ENCODE measurements at places on chromosomes 7 and 10.
A peak's percentile ranks its signal among the peaks of the same experiment; 100 is the strongest.

DNA sequence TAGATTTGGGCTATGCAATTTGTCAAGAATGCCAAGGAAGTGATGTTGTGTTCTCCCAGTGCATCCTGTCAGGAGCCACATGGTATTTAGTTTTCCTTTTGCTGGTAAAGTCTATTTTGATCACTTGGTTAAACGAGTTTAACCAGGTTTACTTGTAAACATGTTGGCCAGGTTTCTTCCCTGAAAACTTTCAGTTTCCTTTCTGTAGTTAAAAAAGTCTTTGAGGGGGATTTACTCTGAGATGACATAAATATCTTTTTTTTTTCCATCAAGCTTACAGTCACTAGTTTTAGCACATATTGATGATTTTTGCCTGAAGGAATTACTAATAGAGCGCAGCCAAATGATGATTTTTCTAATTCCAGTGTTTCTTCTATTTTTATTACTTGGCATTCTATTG lies 320.5 kb downstream of the PHF14 start:
- no peak for DNase-seq

DNA sequence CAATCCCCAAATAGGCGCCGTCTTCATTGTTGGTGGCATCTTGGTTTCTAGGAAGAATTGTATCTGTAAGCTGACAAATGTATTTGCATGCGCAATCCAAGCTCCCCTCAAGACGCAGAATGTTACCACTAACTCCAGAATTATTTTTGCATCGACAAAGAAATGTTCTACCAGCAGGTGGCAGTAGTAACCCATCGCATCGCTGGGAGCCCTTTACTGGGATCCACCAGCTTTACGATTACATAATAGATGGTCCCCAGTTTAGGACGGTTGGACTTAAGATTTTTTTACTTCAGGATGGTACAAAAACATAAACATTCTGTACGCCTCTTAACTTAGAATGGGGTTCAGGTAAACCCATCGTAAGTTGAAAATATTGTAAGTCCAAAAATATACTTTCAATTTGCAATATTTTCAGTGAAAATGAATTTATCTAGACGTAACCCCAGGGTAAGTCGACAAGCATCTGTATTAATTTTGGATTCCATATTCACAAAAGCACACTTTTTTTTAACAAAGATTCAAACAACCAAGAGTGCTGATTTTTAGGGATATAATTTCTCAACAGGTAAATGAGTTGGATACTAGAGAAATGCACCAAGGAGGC lies 114.0 kb upstream of the COBL start:
- DNase-seq: peak; percentile 65

DNA sequence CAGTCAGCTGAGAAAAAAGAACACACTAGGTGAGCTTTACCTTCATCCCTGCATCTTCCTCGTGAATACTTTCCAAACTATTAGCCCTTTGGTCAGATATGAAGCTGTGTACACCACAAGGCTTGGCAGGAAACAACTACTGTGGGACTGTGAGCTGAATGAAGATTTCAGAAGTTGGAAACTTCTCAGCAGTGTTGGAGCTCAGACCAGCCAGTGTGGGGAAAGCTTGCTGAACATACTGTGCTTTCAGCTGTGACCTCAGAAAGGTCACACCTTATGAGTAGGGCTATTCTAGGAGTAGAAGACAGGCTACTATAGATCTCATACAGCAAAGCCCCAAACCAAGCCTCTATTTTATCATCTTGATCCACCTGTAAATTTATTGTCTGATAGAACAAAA lies 123.6 kb downstream of the EXOC4 start:
- DNase-seq: no peak

DNA sequence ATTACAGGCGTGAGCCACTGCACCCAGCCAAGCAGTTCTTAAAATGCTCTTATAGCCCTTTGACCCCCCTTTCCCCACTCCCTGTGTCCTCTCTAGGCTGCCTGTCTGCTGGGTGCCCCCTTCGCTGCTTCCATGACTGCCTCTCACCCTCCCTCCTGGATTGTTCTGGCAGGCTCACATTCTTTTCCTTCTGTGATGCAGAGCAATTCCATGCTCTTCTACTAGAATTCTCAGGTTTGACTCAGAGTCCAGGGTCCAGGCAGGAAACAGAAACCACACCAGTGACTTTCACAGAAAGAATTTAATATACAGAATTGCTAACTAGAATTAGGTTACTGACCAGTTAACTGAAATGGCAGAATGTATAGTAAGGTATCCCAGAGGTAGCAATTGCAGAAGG lies 244.8 kb downstream of the BAMBI start:
- DNase-seq: no peak

DNA sequence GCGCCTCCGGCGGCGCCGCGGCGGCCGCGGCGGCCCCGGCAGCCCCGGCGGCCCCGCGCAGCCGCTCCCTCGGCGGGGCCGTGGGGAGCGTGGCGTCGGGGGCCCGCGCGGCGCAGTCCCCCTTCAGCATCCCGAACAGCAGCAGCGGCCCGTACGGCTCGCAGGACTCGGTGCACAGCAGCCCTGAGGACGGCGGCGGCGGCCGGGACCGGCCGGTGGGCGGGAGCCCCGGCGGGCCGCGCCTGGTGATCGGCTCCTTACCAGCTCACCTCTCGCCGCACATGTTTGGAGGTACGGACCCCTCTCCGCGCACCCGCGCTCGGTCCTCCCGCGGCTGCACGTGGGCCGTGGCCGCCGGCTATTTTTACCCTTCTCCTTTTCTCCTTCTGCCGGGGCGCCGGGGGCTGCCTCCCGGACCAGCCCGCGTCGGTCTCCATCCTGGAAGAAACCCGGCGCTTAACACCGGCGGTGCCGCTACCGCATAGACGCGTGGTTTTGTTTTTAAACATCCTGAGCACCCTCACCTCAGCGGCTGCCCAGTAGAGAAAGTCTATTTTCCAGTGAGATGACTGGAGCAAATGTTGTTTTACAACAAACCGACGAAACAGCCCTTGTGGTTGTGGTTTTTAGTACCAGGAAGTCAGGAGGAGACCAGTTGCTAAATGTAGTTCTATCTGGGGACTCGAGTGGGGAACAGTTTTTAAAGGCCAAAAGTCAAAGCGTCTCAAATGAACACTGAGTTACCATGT lies 1.3 kb downstream of the ZNRF2 start:
- peak; percentile 11 for DNase-seq

GRCh38 chr7:101959829-101960228 lies 142.4 kb downstream of the CUX1 start:
- DNase-seq: no peak

GRCh38 chr7:110675383-110676103 lies 415.4 kb upstream of the LRRN3 start:
- DNase-seq: no peak

- no peak for DNase-seq
Observed at GRCh38 chr7:117230276-117231046, 92.4 kb downstream of the WNT2 start.

GRCh38 chr10:67668448-67668847 lies 27.5 kb downstream of the CTNNA3 start:
- no peak for DNase-seq

- DNase-seq: no peak
Observed at GRCh38 chr10:124906551-124907001, 35.3 kb upstream of the ZRANB1 start.

DNA sequence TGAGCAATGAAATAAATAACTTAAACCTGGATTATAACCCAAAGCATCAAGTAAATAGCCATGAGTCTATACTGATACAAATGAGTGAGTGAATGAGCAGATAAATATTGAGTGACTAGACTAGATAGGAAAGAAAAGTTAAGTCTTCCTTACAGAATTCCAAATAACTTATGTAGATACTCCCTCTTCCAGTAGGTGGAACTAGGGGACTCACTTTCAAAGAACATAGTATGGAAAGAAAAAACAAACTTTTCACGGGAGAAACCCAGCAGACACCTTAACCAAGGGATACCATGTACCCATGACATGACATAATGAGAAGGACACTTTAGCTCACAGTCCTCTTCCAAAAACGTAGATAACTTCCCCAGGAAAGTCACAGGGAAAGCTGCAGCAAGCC lies 32.2 kb downstream of the CSGALNACT2 start:
- no peak for DNase-seq

GRCh38 chr10:78459639-78460037 lies 426.0 kb downstream of the RPS24 start:
- no peak for DNase-seq

GRCh38 chr7:84226759-84227158 lies 32.2 kb upstream of the SEMA3A start:
- no peak for DNase-seq

- peak; percentile 26 for DNase-seq
Observed at GRCh38 chr7:132251327-132251659, 325.0 kb downstream of the PLXNA4 start.

DNA sequence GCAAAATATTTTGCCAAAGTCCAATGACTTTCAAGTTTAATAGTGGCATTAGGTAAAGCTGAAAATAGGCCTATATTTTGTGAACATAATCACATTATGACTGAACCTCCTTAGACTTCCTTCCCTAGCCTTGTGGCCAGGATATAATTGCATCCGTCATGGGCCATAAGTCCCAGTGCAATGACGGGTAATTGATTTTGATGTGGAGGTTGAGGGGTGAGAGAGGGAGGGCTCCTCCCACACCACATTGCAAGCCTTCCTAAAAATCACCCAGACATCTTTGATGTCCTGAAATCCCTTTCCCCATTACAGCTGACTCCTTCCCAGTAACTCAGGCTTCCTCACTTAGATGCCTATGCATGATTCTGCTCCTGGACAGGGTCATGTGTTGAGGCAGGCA lies 25.6 kb downstream of the TAS2R41 start:
- no peak for DNase-seq

DNA sequence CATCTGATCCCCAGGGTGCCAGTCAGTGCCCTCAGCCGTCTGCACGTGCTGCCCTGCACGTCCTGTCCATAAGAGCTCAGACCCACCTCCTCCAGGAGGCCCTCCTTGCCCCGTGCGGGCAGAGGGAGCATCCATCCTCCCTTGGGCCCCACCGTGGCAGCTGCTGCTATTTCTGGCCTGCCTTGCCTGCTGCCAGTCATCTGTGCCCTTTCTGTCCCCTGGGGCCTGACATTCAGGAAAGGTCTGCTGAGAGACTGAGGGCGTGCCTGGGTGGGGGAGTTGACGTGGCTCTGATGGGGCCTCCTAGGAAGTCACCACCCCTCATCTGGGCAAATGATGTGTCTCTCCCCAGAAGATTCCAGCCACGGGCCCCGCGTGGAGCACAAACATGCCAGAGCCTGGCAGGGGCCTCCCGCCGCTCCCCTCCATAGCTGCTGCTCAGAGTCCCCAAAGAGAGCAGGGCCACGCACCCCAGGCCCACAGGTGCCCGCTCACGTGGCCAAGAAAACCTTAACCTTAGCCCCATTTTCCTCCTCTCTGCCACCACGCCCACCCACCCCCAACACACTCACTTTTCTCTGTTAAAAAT lies 21.8 kb downstream of the DPYSL4 start:
- no peak for DNase-seq

GRCh38 chr7:15921576-15921975 lies 235.1 kb upstream of the MEOX2 start:
- DNase-seq: no peak

GRCh38 chr7:18289788-18290187 lies 205.8 kb upstream of the HDAC9 start:
- DNase-seq: no peak

DNA sequence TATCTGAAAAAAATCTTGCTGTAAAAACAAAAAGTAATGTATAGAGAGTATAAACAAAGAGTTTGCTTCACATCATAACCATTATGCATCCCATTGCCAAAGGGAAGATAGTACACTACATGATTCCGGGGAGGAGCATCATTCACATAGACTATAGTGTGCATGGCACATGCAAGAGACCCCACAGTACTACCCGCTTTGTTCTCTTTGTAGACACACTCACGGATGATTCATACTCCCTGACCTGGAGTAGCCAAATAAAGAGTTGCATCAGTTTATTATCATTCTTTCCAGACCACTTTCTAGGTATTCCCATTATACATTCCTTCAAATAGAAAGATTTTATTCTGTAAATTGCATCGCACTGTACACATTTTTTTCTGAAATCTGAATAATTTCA lies 356.9 kb downstream of the PCDH15 start:
- DNase-seq: no peak

GRCh38 chr10:100516847-100517246 lies 2.8 kb downstream of the SEC31B start:
- DNase-seq: no peak

- DNase-seq: no peak
Observed at GRCh38 chr10:122303271-122304053, 32.4 kb downstream of the BTBD16 start.

DNA sequence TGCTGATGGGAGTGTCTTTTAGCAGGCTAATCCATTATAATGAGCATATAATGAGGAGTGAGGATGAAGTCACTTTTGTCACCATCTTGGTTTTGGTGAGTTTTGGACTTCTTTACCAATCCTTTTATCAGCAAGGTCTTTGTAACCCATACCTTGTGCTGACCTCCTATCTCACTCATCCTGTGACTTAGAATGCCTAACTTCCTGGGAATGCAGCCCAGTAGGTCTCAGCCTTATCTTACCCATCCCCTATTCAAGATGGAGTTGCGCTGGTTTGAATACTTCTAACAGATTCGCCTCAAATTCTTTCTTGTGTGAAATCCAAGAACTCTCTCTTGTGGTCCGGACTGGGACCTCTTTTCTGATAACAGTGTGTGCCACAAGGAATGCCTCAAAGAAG lies 253.1 kb upstream of the CACNA2D1 start:
- no peak for DNase-seq

- DNase-seq: no peak
Observed at GRCh38 chr10:58330431-58330830, 4.4 kb upstream of the UBE2D1 start.

DNA sequence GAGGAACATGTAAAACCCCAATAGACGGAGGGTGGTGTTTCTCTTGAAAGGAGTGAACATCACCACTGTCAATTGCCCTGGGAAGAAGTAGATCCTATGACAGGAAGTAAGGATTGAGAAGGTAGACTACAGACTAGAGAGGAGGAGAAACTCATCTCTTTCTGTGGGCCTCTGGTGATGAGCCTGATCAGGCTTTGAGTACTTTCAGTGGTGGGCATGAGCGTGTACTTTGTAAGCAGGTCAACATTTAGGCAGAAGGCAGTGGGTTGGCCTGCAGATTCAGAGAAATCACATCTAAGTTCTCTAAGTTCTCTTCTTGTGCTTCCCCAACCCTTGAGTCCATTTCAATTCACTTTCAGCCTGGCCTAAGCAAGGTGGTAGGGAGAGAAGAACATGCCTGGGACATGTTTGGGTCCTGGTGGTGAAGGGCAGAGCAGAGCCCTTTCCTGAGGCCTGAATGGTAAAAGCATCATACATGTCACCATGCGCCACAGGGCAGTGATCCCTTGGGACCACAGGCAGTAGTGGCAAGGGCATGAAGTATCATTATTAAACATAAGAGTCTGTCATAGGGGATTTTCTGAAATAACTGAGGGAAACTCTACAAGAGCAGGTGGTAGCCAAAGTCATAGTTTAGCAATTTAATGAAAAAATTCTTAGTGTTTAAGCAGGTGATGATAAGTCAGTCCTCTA lies 56.4 kb upstream of the ANKRD1 start:
- no peak for DNase-seq

DNA sequence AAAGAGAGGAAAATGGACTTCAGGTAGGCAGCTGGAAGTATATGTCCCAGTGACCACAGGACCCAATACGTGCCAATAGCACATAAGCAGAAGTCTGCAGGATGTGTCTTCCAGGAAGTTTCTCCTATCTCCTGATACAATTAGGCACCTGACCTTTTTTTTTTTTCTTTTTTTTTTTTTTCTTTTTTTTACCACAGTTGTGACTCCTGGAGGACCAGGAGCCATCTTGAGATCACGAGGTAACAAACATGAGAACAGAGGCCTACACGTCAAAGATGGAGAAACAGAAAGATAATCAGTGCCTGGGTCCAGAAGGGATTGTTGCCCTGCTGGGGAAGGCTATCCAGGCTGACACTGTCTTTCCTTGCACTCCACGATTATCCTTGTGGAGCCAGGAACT lies 312.4 kb upstream of the NEBL start:
- no peak for DNase-seq
